Fibroblast of the aortic adventitia (primary cell): ENCODE measurements at places on chromosomes 16 and 17. TPM values are rescaled to one million over a fixed set of nuclear protein-coding genes. Genes with fewer than 3 reads are reported as not detected.

DNA sequence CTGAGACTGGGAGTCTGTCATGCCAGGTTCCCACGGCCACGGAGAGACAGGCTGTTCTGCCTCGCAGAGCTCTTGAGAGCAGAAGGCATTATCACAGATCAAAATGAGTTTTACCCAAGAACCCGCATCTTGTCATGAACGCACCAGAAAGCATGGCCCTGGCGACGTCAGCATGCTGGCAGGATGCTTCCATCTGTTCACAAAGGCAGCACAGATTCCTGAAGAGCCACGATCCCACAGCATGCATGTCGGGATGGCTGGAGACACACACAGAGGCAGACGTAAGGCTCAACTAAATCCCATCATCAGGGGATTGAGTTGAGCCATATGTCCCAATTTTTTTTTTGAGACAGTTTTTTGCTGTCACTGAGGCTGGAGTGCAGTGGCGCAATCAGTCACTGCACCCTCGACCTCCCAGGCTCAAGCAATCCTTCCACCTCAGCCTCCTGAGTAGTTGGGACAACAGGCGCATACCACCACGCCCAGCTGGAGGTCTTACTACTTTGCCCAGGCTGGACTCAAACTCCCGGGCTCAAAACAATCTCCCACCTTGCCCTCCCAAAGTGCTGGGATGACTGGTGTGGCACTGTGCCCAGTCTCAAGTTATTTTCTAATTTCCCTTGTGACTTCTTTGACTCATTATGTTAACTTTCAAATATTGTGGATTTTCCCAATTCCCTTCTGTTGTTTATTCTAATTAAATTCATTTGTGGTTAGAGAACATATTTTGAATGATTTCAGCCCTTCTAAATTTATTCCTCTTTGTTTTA, 11.1 kb downstream of the FANCA start:
- peak; percentile 8 for DNase-seq

- peak; percentile 56 for DNase-seq
Observed at GRCh38 chr17:48814504-48814903, 2.5 kb downstream of the TTLL6 start.

The GNG13 gene
- total RNA-seq = not detected in 2 replicates

The LRRC36 gene
- not detected in 2 replicates for total RNA-seq

The CPD gene
- total RNA-seq = 92.9 and 102 TPM in 2 replicates

GRCh38 chr17:19292377-19292711, 55.2 kb downstream of the EPN2 start:
- DNase-seq = no peak
